ENCODE measurements at places on chromosomes 6 and 20.

DNA sequence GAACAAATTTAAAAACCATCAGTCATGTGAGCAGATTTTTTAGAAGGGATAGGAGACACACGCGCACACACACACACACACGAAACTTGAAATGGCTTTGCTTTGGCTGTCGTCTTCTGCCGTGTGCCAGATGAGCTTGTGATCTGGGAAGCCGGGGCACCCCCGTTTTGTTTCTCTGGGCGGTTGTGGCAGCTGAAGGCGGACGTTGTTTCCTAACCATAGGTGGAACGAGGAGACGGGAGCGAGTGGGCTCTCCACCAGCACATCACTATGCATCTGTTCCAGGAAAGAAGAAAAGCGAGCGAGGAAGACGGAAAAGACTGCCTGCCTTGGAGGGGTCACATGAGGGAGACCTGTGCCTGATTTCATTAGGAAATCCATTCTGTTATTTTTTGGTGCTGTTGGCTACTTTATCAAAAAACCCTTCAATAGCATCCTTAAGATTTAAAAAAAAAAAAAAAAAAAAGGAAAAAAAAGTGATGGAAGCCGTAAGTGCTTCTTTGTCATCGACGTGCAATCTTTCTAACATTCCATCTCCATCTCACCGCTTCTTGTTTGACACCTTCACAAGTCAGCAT is 142.1 kb downstream of the DTNBP1 start:
- no peaks in the 10 kb centered on the region for H3K4me1 ChIP-seq
- H3K36me3 ChIP-seq: peaks cover 50% of the 10 kb centered on the region
- H3K27me3 ChIP-seq: no peaks in the 10 kb centered on the region
- no peak for DNase-seq

GRCh38 chr20:17969278-17969883 is 563 bp downstream of the MGME1 start:
- peak overlapping the region; percentile 92 for H3K4me3 ChIP-seq
- no peaks in the 10 kb centered on the region for H3K27me3 ChIP-seq
- no peak for DNase-seq
- H3K27ac ChIP-seq: peak overlapping the region; percentile 100
- H3K36me3 ChIP-seq: peaks cover 72% of the 10 kb centered on the region

DNA sequence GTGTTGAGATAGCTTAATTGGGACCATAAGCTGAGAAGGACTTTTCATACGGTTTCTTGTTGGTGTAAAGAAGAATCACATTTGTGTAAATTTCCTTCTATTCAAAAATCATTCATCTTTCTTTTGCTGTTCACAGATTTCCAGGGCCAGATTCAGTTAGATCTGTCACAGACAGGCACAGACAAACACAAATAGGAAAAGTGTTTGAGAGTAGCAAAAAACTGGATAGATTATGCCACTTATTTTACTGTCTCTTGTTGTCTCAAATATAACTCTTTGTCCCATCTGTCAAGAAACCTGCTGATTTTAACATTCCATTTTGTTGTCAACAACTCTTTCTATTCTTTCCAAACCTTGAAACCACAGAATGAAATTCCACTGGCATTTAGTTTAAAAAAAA is 142.8 kb downstream of the ID4 start:
- no peaks in the 10 kb centered on the region for H3K36me3 ChIP-seq
- DNase-seq: no peak
- H3K4me3 ChIP-seq: no peak overlapping the region
- H3K4me1 ChIP-seq: no peaks in the 10 kb centered on the region
- no peak overlapping the region for H3K27ac ChIP-seq

GRCh38 chr6:11341867-11342266 is 109.4 kb upstream of the NEDD9 start:
- no peak overlapping the region for H3K4me3 ChIP-seq
- H3K27me3 ChIP-seq: no peaks in the 10 kb centered on the region
- H3K36me3 ChIP-seq: no peaks in the 10 kb centered on the region
- DNase-seq: no peak

DNA sequence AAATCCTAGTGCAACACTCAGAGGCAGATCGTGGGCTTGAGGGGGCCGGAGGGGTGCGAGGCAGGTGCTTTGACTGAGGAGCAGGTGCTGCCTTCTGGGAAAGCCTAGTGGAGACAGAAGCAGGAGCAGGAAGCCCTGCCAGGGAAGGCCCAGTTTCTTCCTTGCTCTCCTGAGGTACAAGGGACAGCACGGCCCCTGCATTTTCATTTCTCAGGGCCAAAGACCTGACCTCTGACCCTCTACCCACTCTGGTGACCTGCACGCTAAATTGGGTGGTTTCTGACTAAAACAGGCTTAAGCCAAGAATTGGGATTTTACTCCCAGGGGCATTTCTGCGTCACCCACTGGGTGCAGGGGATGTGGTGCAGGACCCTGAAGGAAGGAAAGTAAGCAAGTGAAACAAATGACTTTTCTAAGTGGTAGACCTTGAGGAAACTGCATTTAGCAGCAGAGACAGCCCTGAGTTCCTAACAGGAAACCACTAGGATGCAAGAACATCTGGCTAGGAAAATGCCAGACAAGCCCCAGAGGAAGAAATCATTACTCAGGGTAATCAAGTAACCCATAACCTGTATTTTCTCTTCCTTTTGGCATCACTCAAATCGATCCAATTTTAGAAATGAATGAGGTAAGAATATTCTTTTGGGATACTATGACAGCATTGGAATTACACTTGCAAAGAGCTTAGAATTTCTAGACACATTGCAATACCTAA is 141.7 kb downstream of the CD164 start:
- no peak overlapping the region for H3K27ac ChIP-seq
- no peak overlapping the region for H3K4me3 ChIP-seq
- DNase-seq: no peak
- H3K36me3 ChIP-seq: no peaks in the 10 kb centered on the region
- H3K4me1 ChIP-seq: peaks cover 2% of the 10 kb centered on the region

DNA sequence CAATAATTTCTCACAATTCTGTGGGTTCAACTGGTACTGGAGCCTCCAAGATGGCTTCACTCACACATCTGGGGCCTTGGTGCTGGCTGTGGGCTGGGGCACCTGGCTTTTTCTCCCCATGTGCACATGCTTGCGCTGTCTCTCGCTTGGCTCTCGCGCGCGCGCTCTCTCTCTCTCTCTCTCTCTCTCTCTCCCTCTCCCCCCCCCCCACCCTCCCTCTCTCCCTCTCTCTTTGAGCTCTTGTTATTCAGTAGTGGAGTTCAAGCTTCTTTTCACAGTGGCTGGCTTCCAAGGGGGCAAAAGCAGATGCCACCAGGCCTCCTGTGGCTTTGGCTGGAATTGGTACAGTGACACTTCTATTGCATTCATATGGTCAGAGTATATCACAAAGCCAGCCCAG is 10.8 kb upstream of the TBCC start:
- peaks cover 2% of the 10 kb centered on the region for H3K4me1 ChIP-seq
- H3K27me3 ChIP-seq: no peaks in the 10 kb centered on the region
- H3K36me3 ChIP-seq: no peaks in the 10 kb centered on the region
- H3K27ac ChIP-seq: no peak overlapping the region
- no peak for DNase-seq

GRCh38 chr6:139243536-139243935 is 48.3 kb downstream of the TXLNB start:
- no peak overlapping the region for H3K27ac ChIP-seq
- no peaks in the 10 kb centered on the region for H3K36me3 ChIP-seq

DNA sequence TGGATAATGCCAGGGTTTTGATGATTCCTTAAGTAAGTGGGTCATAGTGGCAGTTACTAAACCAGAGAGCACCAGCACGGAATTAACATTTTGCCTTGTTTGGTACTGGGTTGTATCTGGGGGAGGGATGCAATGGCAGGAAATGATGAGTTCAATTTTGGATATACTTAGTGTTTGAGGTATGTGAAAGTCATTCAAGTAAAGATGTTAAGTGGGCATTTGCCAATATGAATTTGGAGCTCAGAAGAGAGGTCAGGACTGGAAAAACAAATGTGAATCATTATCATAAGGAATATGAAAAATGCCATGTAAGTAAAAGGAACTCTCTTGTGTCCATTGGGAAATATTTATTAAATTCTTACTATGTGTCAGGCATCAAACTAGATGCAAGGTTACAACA is 6.2 kb downstream of the PXT1 start:
- H3K27ac ChIP-seq: no peak overlapping the region
- H3K4me3 ChIP-seq: no peak overlapping the region
- no peaks in the 10 kb centered on the region for H3K27me3 ChIP-seq
- H3K4me1 ChIP-seq: peaks cover 6% of the 10 kb centered on the region
- no peaks in the 10 kb centered on the region for H3K36me3 ChIP-seq

- no peak overlapping the region for H3K27ac ChIP-seq
- H3K27me3 ChIP-seq: no peaks in the 10 kb centered on the region
- no peak overlapping the region for H3K4me3 ChIP-seq
- H3K4me1 ChIP-seq: peaks cover 3% of the 10 kb centered on the region
- no peak for DNase-seq
Measured at GRCh38 chr20:54565255-54565654, 89.9 kb downstream of the DOK5 start.

- H3K4me1 ChIP-seq: peaks cover 6% of the 10 kb centered on the region
- H3K27me3 ChIP-seq: no peaks in the 10 kb centered on the region
- no peak overlapping the region for H3K27ac ChIP-seq
- DNase-seq: no peak
- no peaks in the 10 kb centered on the region for H3K36me3 ChIP-seq
Measured at GRCh38 chr20:10352934-10353824, 80.8 kb downstream of the MKKS start.
